ENCODE measurements at places on chromosomes 7 and 10.

DNA sequence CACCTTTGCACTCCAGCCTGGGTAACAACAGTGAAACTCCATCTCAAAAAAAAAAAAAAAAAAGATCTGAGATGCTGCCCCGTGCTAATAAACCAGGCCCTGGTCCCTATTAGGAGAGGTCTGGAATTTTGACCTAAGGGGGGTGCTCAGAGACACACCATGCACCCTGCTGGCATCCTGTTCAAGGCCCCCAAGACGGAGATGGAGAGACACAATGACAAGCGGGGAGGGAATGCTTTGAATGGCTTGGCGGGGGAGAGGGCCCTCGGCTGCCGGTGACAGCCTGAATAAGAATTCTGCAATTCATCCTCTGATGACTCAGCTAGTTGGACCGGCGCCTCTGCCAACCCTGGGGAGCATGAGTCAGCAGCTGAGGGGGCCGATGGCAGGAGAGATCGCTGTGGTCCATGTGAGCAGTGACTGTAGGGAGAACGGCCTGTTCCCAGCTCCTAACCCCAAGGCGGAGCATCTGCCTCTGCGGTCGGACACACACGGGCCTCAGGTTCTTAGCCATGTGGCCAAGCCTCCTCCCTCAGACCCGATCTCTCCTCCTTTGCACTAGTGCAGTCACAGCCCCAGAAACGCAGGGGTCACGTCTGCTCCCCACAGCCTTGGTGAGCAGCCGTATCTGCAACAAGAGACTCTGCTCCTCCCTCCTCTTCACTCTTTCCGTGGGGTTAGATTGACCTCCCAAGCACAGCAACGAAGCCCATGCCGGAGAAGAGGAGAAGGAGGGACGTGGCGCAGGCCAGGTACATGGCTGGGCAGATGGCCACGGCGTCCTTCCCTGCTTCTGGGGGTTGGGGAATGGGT is 14.9 kb downstream of the TRIM56 start:
- DNase-seq = peak; percentile 81

- no peak for DNase-seq
Observed at GRCh38 chr10:91163869-91164474, 56.5 kb upstream of the PCGF5 start.

DNA sequence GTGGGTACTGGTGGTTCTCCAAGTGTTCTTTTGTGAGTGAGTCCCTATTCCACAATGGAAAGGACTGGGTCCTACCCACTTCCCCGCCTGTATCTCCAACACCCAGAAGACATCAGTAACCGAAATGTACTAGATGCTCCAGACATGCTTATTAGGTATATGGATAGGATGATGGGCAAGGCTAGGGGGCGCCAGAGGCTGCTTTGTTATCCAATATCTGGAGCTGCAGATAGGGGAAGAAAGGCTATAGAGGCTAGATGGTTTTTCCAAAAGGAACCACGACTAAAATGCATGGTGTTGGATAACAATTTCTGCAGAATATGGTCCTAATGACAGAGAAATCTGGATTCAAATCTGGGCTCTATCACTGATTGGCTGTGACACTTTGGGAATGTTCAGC is 56.2 kb upstream of the TM9SF3 start:
- no peak for DNase-seq

GRCh38 chr10:33655165-33655815 is 320.8 kb upstream of the NRP1 start:
- DNase-seq = peak; percentile 31

GRCh38 chr10:124040451-124041188 is 52.8 kb downstream of the CHST15 start:
- DNase-seq = no peak

DNA sequence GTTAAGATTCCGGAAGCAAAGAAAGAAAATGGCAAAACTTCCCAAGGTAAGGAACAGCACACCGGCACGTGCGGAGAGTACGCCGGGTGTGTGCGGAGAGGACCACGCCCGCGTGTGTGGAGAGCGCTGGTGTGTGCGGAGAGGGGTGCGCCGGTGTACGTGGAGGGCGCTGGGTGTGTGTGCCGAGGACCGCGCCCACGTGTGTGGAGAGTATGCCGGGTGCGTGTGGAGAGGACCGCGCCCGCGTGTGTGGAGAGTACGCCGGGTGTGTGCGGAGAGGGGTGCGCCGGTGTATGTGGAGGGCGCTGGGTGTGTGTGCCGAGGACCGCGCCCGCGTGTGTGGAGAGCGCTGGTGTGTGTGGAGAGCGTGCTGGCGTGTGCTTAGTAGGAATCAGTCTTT is 48.6 kb upstream of the DPYSL4 start:
- DNase-seq = no peak

DNA sequence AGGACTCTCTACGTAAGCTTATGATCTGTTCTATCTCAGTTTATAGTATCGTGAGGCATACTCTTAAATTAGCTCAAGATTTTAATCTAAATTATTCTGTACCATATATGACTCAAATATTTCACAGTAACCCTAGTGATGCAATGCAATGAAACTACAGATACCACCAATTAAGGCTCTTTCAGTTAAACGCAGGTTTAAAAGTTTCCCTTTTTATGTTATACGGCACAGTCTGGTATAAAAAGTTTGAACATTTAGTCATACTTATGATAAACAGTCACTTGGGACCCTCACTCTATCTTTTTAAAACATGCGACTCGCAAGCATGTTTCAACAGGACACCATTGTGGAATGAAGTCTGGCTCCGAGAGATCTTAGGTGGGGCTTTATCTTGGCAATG is 107.2 kb downstream of the CDK6 start:
- no peak for DNase-seq

- DNase-seq = no peak
Observed at GRCh38 chr10:107238275-107238674, 73.8 kb upstream of the SORCS1 start.

DNA sequence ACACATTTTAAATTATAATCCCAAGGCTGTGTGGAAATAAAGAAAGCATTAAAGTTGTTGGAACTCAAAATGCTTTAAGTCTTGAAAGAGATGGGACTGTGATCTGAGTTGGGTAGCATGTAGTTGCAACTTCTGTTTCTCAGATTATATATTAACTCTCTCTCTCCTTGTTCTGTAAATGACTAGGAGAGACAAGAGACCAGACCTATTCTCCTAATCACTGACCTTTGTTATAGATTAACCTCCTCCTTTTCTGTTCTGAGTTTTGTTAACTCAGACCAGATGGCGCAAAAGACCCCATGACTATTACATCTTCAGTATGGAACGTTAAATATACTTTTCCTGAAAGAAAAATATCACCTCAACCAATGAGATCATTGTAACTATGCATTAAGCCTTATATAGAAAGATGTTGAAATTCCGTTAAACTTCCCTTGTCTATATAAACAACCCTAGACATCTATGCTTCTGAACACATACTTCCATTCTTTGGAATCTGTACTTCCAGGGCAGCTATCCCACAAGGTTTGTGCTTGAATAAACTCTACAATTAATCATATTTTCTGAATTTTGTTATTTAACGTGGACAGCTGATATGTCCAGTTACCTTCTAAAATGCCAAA is 143.5 kb upstream of the TRIM24 start:
- DNase-seq = no peak

GRCh38 chr7:16791071-16791470 is 13.7 kb downstream of the AGR2 start:
- DNase-seq = no peak

- DNase-seq = no peak
Observed at GRCh38 chr7:116730097-116731022, 58.4 kb downstream of the MET start.

DNA sequence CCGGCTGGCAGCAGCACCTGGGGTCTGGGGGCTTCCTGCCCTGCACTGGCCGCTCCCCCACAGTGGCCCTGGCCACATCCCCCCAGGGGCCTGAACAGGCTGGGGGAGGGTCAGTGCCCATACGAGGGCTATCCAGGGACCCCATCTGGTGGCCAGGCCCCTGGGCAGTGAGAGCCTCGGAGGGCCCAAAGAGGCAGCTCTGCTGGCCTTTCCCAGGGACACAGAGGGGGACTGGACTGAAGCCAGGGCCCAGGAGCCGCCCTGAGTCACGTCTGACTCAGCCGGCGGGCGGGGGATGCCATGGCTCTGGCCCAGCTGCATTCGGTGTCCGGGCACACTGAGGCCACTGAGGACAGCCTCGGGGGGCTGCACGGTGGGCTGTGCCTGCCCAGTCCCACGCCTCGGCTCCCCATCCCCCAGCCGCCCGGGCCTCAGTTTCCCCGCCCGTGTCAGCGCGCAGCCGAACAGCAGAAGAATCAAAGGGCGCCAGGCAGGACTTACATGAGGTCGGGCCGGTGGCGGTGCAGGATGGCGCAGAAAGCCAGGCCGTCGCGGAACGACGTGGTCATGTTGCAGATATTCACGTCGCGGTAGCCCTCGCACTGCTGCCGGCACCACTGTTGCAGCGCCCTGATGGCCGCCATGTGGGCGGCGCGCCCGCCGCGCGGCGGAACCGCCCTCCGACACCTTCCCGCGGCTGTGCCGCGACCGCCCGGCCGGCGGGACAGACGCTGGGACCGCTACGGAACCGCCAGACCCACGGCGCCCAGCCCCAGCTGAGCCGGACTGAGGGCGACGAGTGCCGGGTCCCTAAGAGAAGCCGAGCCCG is at the start of gene MICALL2:
Gene MICALL2 (minus strand): TSS at position 788 of the 829 bp plus-strand sequence. CDS start 144 bp downstream, at position 644.
- DNase-seq = peak; percentile 71

DNA sequence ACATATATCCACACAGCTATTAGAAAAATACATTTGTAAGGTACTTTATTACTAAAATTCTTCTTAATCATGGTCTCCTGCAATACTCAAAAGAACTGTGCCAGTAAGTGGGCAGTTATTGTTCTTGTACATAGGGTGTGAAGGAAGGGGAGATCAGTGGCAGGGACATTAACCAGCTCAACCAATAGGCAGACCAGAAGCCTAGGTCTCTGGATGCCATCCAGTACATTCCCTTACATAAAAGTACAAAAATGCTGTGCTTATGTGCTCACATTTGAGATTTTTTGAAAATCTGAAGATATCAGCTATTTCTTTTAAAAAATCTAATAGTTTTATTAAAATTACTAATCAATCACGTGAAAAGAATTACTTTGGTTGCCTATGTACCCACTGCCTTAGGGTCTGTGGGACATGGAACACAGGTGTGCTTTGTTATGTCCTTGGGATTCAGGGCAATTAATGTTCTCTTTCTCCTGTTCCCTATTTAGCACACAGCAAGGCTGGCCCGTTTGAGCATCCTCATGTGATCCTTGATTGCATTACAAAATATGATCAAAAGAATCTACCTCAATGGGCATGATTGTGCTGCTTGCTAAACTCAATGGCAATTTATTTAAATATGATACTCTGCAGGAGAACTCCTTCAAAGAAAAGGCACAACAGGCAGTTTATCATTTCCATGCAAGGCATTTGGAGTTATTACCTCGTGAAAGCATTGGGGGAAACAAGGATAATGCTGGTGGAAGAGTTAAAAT is 22.7 kb downstream of the TWIST1 start:
- no peak for DNase-seq

DNA sequence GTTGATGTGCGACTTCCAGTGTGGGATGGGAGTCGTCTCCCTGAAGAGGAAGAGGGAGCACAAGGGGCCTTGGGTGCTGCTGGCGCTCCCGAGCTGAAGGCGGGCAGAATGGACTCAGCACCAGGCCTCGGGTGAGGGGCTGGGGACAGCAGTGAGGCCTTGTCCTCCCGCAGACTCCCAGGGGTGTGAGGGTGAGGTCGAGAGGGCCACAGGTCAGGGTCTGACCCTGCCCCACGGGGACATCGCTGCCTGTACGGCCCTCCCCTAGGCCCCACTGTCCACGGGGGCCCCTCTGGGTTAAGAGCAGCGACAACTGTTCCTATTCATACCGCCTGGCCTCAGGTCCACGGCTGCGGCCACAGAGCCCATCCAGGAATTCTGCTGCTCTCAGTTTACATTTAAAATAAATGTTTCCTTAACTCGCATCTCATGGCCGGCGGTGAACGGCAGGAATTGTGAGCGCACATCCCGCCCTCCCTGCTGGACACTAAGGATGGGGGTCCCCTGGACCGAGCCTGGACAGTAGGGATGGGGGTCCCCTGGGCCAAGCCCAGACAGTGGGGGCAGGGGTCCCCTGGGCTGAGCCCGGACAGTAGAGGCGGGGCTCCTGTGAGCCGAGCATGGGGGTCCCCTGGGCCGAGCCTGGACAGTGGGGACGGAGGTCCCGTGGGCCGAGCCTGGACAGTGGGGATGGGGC is 61.7 kb downstream of the PDGFA start:
- DNase-seq = no peak

DNA sequence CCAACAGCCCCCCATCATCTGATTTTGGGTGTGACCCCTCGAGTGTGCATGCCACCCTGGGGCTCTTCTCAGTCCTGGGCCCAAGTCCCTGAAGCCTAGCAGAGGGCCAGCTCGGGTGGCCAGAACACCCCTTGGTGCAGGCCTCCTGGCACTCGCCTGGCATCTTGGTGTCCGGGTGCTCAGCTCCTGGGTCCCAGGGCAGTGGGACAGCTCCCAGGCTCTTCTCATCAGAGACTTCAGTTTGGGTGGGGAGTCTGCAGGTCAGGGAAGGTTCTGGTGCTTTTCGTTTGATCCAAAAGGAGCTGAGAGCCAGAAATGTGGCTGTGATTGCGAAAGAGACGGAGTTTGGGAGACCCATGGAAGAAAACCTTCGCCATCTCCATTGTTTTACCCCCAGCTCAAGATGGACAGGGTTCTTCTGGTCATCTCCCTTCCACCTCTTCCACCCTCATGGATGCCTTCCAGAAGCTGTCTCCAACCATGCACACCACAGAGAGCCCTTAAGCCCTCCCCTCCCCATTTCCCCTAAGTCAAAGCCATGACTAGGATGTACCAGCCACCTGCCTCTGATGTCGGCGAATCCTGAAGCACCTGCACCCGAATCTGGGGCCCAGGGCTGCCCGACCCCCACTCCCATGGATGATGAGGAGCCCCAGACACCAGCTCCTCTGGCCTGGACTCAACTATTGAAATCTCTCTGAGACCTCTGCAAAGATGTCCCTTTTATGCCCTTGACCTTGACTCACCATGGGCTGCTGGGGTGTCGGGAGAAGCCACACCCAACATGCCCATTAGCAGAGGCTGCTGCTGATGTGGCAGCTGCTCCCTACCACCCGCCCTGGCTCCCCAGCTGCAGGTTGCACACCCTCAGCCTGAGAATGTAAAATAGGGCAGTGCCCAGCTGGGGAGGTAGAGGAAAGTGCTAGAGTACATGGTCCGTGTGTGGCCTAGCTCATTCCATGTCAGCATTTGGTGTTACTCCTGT is 55.3 kb downstream of the ADCYAP1R1 start:
- no peak for DNase-seq

DNA sequence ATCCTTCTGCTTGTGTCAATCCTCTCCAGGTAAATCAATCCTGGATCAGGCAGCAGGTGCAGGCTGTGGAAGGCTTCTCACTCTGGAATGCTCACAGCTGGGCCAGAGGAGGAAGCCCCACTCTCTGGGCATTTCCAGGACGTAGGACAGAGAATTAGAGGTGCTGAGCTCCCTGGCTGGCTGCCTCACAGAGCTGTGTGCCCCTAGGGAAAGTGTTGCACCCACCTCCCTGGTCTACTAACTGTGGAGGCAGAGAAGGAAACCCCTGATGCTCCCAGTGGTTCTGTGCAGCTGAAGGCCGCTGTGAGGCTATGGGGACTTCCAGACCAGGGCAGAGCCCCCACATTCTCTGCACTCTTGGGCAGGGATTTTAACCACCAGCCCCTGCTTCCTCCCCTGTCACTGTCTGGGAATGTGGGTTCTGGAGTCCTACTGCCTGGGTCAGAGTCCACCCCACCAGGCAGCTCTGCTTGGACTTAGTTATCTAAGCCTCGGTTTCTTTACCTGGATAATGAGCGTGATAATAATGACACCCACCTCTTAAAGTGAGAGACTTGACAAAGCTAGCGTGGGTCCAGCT is 73.5 kb upstream of the EEPD1 start:
- DNase-seq = no peak

GRCh38 chr7:86942081-86942480 is 117.4 kb downstream of the ELAPOR2 start:
- no peak for DNase-seq

- peak; percentile 17 for DNase-seq
Observed at GRCh38 chr10:100826983-100827818, 81.8 kb downstream of the PAX2 start.
